Hindlimb muscle (tissue), 1 donor: ENCODE measurements at places on chromosomes 2 and 18.

DNA sequence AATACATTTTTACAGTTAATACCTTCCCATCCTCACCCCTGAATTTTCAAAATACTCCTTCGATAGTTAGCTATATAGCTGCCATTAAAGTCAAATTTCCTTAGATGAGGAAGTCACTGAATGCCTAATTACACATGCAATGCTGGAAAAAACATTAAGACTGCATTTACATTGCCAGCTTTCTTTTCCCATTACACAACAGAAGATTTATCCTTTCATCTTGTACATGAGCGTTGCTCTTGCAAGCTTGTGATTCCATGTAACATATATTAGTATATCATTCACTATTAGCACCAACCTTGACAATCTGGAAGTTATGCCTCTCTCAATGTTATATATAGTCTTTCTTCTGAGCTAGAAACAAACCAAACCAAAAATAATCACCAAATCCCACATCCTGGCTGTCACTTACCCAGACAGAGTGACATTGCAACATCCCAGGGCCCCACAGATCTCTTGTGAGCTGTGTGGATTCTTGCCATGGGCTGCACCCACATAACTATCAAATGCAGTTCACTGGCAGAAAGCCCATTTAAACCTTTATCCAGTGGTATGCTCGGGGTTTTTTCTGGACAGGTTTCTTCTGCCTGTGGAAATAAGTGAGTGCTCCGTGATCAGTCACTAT, 79.2 kb upstream of the PAPOLG start:
- DNase-seq, result no peak

DNA sequence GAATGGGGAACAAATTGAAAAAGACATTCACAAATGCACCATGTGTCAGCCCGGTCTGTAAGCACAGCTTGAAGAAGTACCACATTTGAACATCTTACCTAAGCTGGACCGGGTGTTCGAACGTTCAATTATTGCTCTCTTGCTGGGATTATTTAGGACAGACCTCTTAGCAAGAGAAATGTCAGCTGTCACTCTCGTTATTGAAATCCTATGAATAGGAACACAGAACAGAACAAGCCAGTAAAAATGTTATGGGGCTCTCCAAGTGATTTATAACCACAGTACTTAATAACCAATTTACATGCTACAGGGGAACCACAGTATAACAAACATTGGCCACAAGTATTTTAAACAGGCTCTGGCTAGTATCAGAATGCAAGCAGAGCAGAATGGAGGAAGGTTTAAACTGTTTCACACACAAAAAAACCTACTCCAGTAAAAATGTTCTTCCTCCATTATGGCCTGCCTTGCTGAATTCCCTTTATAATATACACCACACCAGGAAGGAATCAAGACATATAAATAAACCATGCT, 32.5 kb upstream of the ARL5A start:
- DNase-seq, result no peak

GRCh38 chr2:51791496-51791895, 759.6 kb upstream of the NRXN1 start:
- no peak for DNase-seq

- no peak for DNase-seq
Measured at GRCh38 chr2:223041527-223042109, 10.4 kb upstream of the KCNE4 start.

- DNase-seq, result no peak
Measured at GRCh38 chr2:34912084-34912483, 1313.0 kb upstream of the FAM98A start.

DNA sequence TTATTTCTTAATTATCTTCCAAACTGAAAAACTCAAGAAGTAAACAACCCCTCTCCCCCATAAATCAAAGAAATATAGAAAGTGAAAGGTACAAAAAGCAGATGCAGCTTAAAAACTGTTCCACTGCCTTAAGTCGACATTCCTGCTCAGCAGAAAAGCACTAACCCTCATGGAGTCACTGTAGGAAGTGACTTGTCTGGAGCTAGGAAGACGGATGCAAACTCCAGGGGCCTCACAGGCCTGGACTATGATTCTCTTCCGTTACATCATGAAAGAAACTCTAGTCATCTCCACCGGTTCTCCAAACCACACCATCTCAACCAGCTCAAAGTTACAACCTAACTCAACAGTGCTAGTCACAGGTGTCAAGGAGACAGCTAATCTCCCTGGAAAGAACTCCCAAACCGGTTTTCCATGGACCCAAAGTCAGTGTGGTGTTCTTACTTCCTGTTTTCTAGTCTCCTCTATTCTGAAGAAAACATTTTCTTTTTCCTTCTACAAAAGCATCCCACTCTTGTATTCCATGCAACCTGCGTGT, 128.4 kb downstream of the PIEZO2 start:
- DNase-seq, result no peak

DNA sequence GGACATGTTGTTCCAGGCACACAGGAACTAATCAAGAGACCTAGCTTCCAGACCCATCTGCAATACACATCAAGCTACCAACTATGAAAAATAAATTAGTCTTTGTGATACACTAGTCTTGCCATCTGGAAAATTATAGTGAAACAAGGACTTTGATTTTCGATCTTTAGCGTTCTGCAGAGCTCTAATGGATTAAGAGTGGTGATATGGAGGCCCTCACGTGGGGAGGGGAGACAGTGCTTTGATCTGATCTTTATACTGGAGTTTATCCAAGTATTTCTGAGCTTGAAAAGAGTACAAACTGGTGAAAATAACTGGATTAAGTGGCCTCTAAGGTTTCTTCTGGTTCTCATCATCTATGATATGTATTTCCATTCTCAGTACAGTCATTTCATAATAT, 273.4 kb upstream of the CDH7 start:
- peak; percentile 26 for DNase-seq

DNA sequence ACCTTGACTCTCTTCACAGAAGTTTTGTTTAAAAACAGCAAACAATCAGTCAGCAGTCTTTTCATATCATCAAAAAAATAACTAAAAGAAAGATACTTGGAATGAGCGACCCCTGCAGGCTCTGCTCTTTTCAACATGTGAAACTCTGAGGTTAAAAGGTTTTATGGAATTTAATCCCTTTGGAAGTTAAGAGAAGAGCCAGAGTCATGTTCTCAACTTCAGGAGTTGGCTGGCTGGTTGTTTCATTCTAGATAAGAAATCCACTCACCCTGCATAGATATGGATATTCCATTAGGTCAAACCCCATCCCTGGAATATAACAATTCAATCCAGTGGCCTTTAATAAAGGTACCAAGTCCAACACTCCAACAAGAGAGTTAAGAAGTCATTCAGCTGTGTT, 115.6 kb upstream of the RMDN2 start:
- DNase-seq, result no peak

DNA sequence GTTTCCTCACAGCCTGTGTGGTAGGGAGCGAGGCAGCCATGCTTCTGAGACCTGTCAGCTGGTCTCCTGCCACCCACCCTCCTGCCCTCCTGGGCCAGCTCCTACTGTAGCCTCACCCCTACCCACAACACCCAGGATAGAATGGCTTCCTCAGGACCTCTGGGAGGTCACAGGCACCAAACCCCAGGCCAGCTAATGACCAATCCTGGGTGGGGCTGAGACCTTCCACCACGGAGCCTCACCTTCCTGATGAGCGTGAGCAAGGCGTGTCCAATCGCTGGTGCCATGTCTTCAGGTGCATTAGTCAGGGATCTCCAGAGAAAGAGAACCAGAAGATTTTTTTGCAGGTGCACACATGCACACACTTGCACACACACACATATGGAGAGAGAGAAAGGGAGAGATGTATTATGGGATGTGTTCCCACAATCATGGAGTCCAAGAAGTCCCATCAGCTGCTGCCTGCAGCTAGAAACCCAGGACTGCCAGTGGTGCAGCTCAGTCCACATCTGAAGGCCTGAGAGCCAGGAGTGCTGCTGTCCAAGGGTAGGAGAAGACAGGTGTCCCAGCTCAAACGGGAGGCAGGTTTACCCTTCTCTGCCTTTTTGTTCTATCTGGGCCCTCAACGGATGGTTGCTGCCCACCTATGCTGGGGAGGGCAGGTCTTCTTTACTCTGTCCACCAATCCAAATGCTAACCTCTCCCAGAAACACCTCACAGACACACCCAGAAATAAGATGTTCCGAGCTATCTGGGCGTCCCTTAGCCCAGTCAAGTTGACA, 70.4 kb upstream of the HDAC4 start:
- DNase-seq, result no peak

- no peak for DNase-seq
Measured at GRCh38 chr2:232586943-232587505, 36.5 kb downstream of the EIF4E2 start.

DNA sequence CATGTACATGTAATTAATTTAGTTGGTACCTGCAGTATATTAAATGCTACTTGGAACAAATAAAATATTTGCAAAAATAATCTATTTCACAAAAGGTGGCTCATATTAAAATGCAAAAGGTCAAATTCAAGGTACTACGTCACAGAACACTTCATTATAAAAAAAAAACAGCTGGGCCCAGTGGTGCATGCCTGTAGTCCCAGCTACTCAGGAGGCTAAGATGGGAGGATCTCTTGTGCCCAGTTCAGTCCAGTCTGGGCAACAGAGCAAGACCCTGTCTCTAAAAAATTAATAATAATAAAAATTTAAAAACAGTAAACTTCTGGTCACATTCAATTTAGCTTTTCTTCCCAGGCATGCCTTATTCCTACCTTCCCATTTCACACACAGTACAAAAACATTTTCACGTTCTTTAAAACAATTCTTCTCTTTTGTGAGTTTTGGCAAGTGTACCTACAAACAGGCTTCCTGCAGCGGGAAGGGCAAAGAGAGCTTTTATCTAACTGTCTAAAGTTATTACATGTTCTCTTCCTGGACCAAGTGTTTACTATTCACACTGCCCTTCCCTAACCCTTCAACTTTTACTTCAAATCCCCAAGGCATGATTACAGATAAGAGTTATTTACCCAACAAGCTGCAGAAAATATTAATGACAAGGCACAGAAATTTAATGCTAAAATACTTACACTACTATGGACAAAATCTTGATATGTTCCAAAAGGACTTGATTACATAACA, 10.7 kb downstream of the BAZ2B start:
- DNase-seq, result no peak

DNA sequence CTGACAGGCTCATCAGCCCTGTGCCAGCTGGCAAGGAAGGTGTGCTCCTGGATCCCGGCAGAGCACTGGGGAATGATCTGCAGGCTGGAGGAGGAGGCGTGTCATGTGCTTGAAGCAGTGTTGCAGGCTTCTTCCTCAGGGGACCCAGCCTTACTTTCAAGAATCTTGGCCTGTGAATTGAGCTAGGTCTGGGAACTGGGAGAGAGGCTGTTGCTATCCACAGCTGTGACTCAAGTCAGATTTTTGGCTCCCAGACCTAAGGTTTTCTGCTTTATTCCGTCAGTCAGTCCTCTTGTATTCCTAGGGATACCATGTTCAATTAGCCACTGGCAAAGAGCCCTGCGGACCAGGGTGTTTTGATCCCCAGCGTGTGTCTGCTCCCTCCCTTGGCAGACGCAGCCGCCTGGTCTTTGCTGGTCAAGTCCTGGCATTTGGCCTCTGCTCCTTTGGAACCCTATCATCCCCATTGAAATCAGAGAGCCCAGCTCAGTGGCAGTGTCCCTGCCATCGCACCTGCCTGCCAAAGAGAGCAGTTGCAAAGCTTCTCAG, 32.4 kb downstream of the ASB1 start:
- peak; percentile 87 for DNase-seq

DNA sequence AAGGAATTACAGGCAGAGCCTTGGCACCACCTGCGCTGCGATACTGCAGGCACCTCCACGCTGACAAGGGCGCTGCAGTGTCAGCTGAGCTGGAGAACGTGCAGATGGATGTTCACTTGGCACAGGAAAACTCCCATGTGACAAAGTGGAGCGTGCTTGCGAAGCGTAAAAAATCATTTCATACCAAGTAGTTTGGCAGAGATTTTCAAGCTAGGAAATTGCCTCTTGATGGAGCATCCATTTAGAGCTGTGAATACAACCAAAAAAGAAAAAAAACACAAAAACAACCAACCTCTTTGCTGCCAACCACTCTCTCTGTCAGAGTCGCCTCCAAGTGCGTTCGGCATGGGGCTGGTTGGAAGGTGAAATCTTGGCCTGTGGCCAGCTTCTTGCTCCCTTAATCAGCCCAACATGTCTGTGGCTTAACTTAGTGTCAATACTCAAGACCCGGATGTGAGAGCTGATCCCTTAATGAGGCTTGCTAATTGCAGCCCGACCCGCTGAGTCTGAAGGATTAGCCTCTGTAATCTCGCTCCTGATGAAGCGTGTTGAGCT, 38.1 kb downstream of the ACOXL start:
- peak; percentile 69 for DNase-seq

DNA sequence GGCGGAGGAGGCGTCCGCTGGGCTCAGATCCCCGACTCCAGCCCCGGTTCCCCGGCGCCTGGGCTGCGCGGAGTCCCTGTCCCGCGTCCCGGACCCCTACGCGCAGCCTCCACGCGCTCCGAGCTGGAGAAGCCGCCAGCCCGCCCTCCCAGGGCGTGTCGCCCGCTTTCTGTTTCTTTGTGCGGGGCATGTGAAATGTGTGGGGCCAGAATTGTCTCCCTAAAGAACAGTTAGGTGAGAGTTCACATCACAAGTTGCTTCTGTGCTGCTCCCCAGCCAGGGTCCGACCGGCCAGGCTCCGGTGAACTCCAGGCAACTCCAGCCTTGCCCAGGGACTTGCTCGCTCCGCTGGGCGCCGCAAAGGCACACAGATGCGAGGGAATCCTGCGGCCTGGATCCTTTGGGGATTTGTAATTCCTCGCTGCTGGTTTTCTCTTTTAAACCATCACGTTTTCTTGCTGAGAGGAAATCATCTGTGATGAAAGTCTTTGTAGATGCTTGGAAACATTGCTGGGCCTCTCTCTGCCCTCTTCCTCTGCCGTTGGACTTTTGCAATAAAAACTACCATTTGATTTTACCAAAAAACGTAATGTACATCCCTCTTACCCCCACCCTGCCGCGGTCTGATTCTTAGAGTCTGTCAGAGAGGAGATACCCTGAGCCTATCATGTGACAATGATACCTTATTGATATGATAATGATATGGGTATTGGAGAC, 631 bp downstream of the GYPC start:
- peak; percentile 69 for DNase-seq

- no peak for DNase-seq
Measured at GRCh38 chr2:49416252-49416651, 261.9 kb upstream of the FSHR start.

DNA sequence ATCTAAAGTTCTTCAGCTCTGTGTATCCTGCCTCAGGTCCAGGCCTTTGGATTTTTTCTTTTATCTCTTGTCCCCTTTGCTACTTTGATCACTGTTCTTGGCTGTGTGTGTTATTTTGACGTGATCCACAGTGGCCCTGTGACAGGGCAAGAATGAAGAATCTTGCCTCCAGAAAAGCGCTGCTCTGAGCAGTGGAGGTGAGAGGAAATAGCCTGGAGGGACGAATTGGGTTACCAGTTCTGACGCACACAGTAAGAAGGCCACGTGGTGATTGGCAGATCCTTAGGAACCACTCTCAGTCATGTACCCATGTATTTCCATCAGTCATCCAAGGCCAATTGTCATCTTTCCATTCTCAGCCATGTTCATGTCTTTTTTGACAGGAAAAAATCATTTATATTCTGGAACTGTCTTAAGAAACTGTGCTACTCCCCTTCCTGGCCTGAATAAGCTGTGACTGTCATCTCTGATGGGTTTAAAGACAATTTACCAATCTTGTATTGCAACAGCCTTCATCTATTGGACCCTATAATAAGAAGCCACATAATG, 47.6 kb downstream of the MAPK4 start:
- no peak for DNase-seq
